ENCODE measurements at places on chromosomes 6 and 20. TPM values are rescaled to one million over a fixed set of nuclear protein-coding genes. Genes with fewer than 3 reads are reported as not detected.

Gene CYP39A1
- 1.4 TPM for total RNA-seq

Gene TCF15
- total RNA-seq, result 8.3 TPM

- no peaks in the 10 kb centered on the region for H3K4me1 ChIP-seq
- no peak overlapping the region for H3K4me3 ChIP-seq
- H3K27ac ChIP-seq, result no peak overlapping the region
- no peaks in the 10 kb centered on the region for H3K36me3 ChIP-seq
Observed at GRCh38 chr6:41604006-41604405, 34.3 kb upstream of the MDFI start.

DNA sequence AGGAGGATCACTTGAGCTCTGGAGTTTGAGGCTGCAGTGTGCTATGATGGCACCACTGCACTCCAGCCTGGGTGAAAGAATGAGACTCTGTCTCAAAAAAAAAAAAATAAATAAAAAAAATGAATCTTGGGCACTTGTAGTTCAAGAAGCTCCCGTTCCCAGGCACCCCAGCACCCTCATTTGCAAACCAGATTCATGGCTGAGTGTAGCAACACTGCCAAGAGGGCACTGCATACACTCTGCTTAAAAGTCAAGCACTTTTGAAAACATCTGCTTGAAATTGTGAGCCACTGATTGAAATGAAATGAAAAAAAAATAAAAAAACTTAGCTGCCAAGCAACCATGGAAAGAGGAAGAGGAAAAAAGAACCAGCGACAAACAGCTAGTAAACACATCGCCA, 124.7 kb upstream of the SASH1 start:
- DNase-seq, result no peak
- H3K27ac ChIP-seq, result peak overlapping the region; percentile 6
- no peaks in the 10 kb centered on the region for H3K4me1 ChIP-seq
- no peaks in the 10 kb centered on the region for H3K27me3 ChIP-seq
- H3K4me3 ChIP-seq, result no peak overlapping the region

GRCh38 chr20:13017883-13018535, 9.2 kb downstream of the SPTLC3 start:
- no peaks in the 10 kb centered on the region for H3K4me1 ChIP-seq
- H3K27me3 ChIP-seq, result no peaks in the 10 kb centered on the region
- peaks cover 2% of the 10 kb centered on the region for H3K36me3 ChIP-seq
- DNase-seq, result no peak
- H3K4me3 ChIP-seq, result no peak overlapping the region
